ENCODE measurements at places on chromosomes 3 and 15.

- no peak for DNase-seq
Measured at GRCh38 chr3:67578416-67578815, 76.0 kb downstream of the SUCLG2 start.

- DNase-seq = no peak
Measured at GRCh38 chr15:39613861-39614260, 33.0 kb downstream of the THBS1 start.

GRCh38 chr3:149958171-149958796 is 12.4 kb downstream of the PFN2 start:
- no peak for DNase-seq

DNA sequence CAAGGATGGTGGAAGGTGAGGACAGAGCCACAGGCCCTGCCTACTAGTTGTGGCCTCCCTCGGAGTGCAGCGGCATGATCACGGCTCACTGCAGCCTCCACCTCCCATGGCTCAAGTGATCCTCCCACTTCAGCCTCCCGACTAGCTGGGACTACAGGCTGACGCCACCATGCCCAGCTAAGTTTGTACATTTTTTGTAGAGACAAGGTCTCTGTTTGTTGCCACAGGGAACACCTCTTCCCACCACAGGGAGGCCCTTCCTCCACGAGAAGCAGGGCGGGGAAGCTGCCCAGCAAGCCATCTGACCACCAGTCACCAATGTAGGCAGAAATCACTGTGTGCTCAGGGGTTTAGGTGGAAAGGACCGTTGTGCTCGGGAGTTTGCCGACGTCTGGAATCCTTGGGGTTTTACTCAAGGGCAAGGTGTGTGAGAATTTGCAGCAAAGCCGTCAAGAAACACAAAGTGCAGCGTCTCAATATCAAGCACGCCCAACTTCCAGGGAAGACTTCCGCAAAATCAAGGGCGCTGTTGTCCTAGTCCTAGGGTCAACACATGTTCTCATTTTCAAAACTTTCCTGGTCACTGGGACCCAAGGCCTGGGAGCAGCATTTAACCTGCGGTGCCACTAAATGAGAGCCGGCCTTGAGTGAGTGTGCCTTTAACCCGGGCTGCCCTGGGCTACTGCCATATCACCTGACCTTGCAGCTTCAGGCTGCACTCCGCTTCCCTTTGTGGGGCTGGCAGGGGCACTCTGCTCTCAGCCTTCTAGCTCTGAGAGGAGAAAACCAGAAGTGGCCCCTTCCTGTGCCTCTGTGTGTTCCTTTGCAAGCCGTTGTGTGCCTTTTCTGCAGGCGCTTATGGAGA is 65.7 kb downstream of the SLC12A8 start:
- DNase-seq = no peak

- DNase-seq = no peak
Measured at GRCh38 chr15:85943791-85944190, 135.9 kb upstream of the AGBL1 start.

- DNase-seq = no peak
Measured at GRCh38 chr3:151382671-151383070, 1.9 kb downstream of the P2RY12 start.

- DNase-seq = no peak
Measured at GRCh38 chr3:196782511-196782910, 42.9 kb downstream of the PAK2 start.

DNA sequence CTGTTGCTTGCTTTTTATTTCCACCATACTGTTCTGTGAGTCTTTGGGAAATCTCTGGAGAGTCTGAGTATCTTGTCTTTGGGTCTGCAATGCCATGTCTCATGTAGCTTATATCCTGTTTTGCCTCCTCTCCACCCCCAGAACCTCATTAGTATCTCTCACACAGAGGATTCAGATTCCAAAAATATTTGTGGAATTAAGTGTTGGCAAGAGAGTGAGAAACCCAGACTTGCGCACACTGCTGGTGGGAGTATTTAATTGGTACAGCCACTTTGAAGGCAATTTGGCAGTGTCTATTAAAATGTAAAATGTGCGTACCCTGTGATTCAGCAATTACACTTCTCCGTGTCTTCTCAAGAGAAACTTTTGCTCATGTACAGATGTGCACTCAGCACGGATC is 68.6 kb downstream of the ZNF621 start:
- DNase-seq = no peak

GRCh38 chr3:70072180-70072579 is 72.6 kb downstream of the SAMMSON start:
- no peak for DNase-seq

- no peak for DNase-seq
Measured at GRCh38 chr15:45089712-45090373, 24.1 kb downstream of the DUOX2 start.

GRCh38 chr15:94744080-94744793 is 512.9 kb downstream of the MCTP2 start:
- no peak for DNase-seq

- no peak for DNase-seq
Measured at GRCh38 chr15:66878761-66879160, 176.7 kb downstream of the SMAD6 start.

- DNase-seq = peak; percentile 46
Measured at GRCh38 chr15:71752604-71753289, 57.6 kb upstream of the NR2E3 start.

GRCh38 chr3:56673781-56674457 is 9.1 kb downstream of the TASOR start:
- no peak for DNase-seq

DNA sequence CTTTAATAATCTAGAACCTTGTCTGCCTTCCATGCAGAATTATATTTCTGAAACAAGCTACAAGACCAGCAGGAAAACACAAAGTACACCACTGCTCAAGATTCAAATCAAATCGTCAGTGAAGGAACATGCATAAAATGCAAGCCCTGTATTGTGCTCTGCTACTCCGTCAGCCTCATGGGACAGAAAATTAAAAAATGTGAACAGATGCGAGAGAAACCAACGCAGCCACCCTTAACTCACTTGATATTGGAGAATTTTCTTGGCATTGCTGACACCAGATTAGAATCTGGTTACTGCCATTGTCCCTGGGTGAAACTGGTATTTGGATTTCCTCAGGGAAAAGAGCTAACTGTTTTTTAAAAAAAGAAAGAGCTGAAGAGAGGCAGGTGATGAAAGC is 23.6 kb downstream of the ANXA2 start:
- no peak for DNase-seq

DNA sequence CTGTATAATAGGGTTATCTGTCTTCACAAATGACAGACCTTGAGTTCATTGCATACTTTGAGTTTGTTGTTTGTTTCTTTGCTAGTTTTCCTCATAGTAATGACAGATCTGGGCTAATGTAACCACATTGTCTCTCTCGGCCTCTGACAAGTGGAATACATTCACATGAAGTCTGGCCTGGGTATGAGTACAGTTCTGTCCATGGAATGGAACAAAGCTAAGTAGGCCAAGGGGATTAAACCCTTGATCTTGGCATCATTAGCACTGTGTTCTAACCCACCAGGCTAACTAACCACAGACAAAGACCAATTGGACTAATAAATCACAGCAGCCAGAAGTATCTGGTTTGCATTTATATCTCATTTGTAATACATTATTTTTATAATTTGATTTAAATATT is 7.6 kb upstream of the VGLL3 start:
- no peak for DNase-seq

GRCh38 chr3:143241481-143241951 is 121.9 kb downstream of the CHST2 start:
- no peak for DNase-seq

DNA sequence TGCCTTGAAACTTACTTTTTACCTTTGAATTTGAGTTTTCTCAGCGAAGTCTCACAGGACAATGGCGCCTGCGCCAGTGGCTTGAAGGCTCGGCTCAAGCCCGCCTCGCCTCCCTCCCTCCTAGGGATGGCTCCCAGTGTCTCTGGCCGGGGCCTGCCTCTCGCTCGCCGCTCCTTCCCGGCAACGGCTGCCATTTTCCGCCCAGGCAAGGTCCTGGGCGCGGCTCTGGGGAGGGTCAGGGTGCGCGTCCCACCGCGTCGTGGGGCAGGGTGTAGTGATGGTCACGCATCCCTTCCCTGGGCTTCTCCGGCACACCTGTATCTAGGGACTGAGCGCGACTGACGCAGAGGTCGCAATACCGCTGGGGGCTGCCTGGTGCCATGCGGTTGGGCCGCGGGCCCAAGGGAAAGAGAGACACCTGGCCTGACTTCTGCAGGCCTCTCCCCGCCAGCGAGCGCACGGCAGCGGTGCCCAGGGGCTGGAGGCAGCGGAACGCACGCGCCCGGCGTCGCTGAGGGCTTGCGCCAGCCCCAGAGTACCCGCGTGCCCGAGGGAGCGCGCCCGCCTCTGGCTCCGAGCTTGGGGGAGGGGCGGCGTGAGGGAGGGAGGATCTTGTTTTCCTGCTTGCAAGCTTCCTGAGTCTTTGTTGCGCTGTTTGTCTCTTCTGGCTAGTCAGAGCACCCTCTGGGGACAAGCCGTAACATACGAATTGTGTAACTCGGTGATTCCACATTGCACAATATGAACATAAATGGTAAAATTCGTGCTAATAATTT is 20.7 kb upstream of the FEM1B start:
- DNase-seq = no peak

DNA sequence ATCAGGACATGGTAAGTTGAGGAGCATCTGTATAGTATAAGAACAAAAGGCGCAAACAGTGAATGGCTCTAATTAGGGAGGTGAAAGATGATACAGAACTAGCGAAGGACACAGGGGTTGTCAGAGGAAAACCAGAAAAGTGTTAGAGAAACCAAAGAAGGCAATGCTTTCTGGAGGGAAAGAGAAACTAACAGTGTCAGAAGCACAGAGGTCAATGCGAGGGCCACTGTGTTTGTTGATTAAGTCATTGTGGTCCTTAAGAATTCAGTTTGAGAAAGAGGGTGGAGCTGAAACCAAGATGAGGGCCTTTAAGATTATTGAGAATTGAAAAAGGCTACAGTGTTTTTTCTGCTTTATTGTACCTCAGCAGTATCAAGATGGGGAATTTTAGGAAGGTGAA is 28.8 kb downstream of the ATG7 start:
- no peak for DNase-seq

- no peak for DNase-seq
Measured at GRCh38 chr15:78110096-78110495, 17.7 kb downstream of the SH2D7 start.

DNA sequence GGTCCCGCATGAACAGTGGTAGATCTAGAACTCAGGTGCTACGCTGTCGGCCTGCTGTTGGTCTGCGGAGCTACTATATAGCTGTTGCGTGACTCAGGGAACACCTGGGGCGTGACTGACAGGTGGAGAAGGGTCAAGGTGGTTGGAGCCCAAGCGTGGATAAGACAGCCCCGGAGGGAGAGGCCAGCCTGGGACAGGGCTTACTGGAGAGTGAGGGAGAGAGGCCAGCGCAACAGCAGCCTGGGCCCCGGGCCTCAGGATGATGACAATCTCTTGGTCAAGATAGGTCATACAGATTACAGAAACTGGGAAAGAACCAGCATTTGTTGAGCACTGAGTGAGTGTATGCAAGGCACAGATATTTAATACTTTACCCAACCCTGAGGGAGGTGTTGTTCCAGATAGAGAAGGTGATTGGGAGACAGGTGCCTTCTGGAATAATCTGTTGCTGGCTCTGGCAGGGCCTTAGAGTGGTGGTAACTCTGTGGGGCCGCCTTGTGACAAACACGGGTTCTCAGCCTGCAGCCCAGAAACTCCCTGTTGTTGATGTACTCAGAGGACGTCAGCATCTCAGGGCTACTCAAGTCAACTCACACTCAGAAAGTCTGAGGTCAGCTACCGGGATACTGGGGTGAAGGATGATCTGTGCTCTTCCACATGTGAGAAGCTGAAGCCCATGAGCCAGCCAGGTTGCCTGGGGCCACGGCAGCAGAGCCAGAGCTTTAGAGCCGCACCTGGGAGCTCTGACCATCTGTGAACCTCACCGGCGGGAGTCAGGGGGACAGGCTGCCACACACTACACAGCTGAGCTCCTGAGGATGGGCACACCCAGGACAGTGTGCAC is 265.4 kb upstream of the HES1 start:
- DNase-seq = no peak

- DNase-seq = no peak
Measured at GRCh38 chr3:158732856-158733200, 571 bp upstream of the RARRES1 start.

DNA sequence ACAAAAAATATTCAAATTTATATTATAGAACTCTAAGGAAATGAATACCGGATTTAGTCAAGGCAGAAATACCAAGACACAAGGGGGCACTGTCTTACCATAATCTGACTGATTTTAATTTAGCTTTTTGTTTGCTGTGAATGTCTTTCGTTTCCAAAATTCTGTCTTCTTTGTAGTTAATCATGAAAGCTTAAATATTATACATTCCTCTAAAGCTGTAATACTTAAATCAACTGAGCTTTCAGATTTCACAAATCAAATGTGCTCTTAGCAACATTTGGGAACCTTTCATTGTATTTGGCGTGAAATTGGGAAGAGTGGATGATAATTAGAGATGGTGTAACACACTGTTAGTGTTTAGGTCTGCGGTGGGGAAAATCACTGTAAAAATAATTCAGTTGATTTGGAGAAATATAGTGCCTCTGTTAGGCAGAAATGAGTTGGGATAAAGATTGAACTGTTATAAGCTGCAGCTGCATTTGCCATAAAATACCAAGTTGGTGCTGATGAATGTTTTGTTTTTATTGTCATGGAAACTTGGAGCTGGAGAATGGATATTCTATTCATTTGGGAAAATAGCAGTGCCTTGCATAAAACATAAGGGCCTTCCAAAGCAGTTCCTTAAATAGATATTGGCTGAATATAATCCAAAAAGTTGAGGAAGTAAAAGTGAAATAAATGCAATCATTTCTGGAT is 228.2 kb downstream of the TCF12 start:
- DNase-seq = no peak

DNA sequence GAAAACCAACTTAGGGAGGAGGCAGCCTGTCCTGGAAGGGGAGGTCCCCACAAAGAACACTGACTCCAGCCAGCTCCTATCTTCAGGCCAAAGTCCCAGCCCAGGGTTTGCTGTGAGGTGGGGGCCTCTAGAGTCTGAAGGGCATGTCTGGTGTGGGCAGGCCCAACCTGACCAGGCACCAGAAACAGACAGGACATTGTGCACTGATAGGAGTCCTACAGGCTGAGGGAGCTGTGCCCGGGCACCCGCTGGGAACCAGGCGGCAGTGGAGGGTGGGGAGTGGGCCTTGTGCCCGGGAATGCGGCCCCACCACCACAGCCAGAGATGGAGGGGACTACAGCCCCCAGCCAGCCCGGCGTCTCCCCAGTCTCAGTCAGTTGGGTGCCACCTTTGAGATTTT is 161.4 kb downstream of the WNT7A start:
- no peak for DNase-seq

- DNase-seq = no peak
Measured at GRCh38 chr3:150737874-150738679, 24.9 kb downstream of the SIAH2 start.

GRCh38 chr3:172085557-172085895 is 46.1 kb downstream of the FNDC3B start:
- DNase-seq = no peak

- no peak for DNase-seq
Measured at GRCh38 chr3:108062051-108062450, 28.8 kb downstream of the CD47 start.

GRCh38 chr3:9239680-9240079 is 9.8 kb downstream of the SRGAP3 start:
- DNase-seq = no peak
